Activated CD4-positive, CD25-positive, alpha-beta regulatory T cell treated with anti-CD3 and anti-CD28 coated beads, Interleukin-2, amount 50 U/mL, for 72 hours (primary cell): ENCODE measurements at places on chromosomes 5 and 9.

DNA sequence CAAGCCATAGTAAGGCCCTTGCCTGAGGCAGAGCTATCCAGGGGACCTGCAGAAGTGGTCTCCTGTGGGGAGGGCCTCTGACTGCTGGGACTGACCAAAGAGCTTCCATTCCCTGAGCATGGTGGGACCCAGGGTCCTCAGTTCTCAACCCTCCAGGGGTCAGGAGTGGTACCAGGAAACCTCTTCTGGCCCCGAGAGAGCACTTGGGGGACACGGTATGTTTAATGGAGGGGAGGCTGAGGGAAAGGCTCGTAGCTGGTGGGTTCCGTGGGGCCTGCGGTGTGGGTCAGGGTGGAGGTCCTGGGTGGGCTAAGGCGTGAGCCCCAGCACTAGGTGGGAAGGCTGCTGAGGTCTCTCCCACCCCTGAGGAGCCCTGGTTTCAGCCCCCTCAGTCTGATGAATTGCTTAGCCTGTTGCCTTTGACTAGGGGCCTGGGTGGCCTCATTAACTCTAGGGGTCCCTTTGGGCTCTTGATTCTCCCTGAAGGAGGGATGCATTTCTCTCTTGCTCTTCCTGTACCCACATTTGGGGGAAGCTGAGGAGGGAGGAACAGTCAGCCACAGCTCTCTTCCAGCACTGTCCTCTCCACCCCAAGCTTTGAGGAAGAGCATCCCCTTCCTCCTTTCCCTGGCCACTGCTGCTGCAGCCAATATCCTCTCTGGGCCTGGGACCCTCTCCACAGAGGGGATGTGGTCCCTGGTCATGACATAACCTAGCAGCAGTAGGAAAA, 34.0 kb downstream of the CSF1R start:
- no peak for DNase-seq

GRCh38 chr5:5271786-5272321, 131.7 kb downstream of the ADAMTS16 start:
- no peak for DNase-seq

GRCh38 chr9:34203992-34204635, 25.3 kb downstream of the UBAP1 start:
- DNase-seq: no peak

- DNase-seq: no peak
Measured at GRCh38 chr9:36881316-36881715, 152.8 kb downstream of the PAX5 start.

GRCh38 chr5:138829341-138829740, 45.8 kb downstream of the LRRTM2 start:
- no peak for DNase-seq

DNA sequence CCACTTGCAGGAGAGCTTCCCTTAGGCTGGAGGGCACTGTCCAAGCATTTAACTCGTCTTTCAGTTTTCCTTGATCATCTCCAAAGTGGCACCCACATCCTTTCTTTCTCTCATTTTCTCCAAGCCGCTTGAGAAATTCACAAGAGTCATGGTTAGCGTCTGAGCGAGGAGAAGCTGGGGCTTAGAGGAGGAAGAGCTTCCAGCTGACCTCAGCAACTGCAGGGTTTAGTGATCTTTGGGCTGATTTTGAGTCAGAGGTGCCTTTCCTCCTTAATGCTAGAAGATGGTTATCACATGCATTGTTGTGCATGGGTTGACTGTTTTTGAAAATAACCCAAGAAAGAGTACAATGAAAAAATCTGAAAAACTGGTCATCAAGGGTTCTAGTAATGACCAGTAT, 134.7 kb downstream of the GADD45G start:
- no peak for DNase-seq

DNA sequence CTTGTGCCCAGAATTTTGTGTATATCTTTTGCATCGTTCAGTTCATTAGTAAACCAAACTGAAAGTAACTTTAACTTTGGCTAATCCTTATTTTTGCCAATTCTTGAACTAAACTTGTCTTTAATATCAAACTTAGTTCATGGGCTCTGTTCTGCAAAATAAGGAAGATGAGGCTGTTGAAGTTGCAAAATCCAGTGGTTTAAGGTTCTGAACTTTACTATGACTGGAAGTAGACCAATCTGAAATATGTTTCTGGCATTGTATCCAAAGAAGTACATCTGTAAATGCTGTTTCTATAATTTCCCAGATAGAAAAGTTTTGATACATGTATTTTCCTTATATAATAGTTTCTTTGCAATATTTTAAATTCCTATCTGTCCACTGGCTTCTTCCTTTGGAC, 238.1 kb downstream of the CETN3 start:
- no peak for DNase-seq

DNA sequence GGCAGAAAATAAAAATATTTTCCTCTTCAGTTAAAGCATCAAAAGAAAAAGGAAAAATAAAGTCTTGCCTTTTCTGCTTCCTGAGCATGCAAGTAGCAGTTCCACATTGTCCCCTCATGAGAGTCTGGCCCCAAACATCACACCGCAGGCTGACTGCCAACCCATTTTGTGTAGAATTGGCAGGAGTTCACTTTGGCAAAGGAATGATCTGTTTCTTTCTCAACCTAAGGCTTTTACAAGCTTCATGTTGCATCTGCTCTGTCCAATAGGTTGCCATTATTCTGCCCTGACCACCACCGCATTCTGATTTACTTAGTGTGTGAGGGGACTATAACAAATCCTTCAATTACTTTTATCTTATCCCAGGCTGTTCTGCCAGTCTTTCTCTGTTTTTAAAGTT, 249.5 kb downstream of the ISL1 start:
- no peak for DNase-seq

- DNase-seq: no peak
Measured at GRCh38 chr5:109718632-109719031, 28.9 kb downstream of the MAN2A1 start.
